Liver (tissue), 10 donors: ENCODE measurements at places on chromosomes 5 and 9.

DNA sequence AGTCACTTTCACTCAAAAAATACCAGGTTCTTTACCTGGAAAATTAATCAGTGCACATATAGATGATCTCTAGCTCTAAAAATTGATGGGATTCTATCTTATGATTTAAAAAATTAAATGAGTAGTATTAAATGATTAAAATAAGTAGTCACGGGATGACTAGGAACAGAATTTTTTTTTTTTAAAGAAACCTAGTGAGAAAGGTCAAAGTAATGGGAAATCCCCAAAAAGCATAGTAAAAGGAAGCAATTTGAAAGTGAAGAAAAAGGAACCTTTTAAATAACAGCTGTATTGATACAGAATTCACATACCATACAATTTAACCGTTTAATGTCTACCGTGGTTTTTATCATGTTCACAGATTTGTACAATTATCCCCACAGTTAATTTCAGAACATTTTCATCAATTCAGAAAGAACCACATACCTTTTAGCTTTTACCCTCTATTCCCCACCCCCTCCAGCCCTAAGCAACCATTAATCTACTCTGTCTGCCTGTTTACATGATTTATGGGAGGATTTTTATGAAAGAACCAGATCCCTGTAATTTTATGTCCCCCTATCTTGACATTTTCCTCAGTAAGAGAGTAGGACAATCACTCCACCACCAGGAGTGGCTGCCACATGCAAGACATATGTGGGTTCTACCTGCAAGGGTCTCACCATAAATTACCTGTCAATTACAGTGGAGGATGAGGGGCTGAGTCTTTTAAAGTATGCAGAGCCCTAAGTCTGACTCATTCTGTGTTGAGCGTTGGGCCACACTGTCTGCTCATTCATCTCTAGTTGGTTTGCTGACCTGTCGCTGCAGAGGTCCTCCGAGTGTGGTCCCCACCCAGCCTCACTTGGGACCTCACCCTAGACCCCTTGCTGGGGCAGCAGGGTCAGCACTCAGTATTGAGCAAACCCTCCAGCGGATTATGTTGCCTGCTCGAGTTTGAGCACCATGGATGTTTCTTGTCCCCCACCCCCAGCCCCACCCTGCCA is 16.0 kb downstream of the ANKRD33B start:
- no peak for DNase-seq

- no peak for DNase-seq
Observed at GRCh38 chr5:140145256-140145655, 19.5 kb downstream of the IGIP start.

- DNase-seq: no peak
Observed at GRCh38 chr5:38695021-38695958, 138.8 kb upstream of the LIFR start.

GRCh38 chr9:110426052-110426709 is 88.5 kb upstream of the TXNDC8 start:
- no peak for DNase-seq

DNA sequence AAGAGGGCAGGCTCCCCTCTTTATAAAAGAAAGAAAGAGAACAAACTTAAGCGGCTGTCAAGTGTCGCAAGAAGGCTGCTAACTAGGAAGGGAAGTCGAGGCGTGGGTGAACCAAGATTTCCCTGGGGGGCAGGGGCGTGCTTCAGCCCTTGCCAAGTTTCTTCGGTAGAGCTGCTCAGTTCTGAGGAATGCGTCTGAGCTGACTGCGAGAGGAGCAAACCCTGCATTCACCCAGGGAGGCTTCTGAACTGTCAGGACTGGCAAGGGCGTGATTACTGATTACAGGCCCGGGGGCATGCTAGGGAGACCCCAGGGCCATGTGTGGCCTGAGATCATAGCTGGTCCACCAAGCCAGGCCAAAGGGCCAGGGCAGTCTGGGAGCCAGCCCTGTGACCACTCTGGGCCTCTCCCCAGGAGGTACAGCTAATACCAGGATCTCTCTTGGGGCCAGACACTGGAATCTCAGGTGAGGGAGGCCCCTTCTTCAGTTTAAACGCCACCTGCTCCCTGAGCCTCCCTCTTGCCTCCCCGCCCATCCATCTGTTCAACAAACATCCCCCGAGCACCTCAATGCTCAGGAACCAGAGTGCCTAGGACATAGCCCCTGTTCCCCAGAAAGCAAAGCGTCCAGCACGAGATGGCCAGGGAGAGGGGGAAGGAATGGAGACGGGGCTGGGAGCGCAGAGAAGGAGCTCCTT is 30.9 kb downstream of the SARDH start:
- no peak for DNase-seq

DNA sequence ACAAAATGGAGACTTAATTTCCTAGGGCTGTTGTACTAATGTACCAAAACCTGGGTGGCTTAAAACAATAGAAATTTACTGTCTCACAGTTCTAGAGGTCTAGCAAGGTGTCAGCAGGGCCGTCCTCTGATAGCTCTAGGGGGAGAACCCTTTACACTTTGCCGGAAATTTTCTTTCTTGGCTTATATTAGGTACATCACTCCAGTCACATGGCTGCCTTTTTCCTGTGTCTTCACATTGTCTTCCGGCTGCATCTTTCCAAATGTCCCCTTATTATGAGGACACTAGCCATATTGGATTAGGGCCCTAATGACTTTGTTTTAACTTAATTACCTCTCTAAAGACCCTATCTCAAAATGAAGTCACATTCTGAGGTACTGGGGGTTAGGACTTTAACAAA is 5.8 kb downstream of the UHRF2 start:
- DNase-seq: no peak

- DNase-seq: no peak
Observed at GRCh38 chr9:78132701-78133058, 101.1 kb upstream of the GNAQ start.

- DNase-seq: peak; percentile 71
Observed at GRCh38 chr5:170632985-170633234, 129.1 kb downstream of the KCNIP1 start.
